ENCODE measurements at places on chromosomes 7 and 10.

DNA sequence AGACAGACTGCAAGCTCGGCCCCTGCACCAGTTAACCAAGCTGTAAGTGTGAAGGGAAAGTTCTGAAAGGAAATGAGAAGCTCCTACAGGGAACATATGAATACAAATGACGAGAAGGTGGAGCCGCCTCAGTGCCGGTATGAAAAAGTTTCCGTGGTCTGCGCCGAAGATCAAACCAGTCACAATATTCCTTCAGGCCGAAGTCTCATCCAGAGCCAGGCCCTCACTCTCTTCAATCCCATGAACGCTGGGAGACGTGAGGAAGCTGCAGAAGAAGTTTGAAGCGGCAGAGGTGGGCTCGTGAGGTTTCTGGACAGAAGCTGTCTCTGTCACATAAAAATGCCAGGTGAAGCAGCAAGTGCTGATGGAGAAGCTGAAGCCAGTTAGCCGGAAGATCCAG is 71.9 kb downstream of the CFAP46 start:
- DNase-seq: no peak

DNA sequence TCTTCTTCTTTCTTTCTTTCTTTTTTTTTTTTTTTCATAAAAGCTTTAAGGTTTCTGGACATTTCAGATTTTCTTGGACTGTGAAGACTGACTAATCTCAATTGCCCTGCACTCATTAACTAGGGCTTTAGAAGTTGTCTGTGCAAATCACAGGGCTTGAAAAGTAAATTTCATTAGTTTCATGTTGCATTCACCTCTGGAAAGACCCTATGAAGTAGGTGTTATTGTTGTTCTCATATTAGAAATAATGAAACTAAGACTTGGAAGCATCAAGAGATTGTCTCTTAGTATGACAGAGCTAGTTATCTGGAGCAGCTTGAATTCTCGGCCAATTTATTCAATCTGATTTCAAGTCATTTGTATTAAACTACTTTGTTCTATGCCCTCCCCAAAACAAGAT is 28.2 kb upstream of the SEMA3D start:
- no peak for DNase-seq

GRCh38 chr10:130901311-130902165 is 410.0 kb downstream of the TCERG1L start:
- DNase-seq: no peak

DNA sequence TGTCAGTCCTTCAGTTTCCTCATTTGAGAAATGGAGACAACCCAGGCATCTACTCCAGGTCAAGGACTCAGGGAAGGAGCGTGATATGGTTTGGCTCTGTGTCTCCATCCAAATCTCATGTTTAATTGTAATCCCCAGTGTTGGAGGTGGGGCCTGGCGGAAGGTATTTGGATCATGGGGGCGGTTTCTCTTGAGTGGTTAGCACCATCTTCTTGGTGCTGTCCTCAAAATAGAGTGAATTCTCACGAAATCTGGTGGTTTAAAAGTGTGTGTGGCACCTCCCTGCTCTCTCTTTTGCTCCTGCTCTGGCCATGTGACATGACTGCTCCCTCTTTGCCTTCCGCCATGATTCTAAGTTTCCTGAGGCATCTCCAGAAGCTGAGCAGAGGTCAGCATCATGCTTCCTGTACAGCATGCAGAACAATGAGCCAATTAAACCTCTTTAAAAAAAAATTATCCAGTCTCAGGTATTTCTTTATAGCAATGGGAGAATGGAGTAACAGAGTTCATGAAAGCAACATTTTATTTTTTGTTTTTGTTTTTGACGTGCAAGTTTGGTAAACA is 30.0 kb downstream of the ARHGAP22 start:
- DNase-seq: no peak

DNA sequence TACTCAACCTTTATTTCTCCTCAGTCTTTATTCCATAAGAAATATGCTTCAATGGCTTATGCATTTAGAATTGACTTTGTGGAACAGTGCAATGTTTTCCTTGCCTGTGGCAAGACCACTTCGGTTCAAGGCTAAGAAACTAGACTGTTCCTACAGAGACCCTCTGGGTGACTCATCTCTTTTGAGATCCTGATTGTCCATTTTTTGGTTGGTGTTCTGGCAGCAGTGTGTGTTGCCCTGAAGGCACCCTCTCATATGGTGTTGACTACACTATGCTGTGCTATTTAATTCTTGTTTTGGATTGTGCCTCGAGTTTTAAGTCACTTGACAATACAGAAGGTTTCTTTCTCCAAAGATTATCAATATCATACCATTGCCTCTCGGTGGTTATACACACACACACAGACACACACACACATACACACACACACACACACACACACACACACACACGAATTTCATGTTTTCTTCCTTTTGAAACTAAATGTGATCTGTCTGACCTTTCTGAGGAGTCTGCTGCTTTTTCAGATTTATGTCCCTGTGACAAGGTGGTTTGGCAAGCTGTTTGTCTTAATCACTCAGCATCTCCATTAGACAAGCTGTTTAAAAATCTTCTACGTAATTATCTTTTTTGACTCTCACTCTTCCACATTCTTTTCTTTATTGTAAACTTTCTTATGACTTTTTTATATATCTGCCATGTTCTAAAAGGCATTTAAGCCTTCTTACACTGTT is 187.2 kb downstream of the VTI1A start:
- DNase-seq: no peak

- DNase-seq: no peak
These were observed 3.1 kb downstream of the PCOLCE start for GRCh38 chr7:100604976-100605911.

- DNase-seq: no peak
These were observed 35.1 kb downstream of the GPER1 start for GRCh38 chr7:1122832-1123501.

DNA sequence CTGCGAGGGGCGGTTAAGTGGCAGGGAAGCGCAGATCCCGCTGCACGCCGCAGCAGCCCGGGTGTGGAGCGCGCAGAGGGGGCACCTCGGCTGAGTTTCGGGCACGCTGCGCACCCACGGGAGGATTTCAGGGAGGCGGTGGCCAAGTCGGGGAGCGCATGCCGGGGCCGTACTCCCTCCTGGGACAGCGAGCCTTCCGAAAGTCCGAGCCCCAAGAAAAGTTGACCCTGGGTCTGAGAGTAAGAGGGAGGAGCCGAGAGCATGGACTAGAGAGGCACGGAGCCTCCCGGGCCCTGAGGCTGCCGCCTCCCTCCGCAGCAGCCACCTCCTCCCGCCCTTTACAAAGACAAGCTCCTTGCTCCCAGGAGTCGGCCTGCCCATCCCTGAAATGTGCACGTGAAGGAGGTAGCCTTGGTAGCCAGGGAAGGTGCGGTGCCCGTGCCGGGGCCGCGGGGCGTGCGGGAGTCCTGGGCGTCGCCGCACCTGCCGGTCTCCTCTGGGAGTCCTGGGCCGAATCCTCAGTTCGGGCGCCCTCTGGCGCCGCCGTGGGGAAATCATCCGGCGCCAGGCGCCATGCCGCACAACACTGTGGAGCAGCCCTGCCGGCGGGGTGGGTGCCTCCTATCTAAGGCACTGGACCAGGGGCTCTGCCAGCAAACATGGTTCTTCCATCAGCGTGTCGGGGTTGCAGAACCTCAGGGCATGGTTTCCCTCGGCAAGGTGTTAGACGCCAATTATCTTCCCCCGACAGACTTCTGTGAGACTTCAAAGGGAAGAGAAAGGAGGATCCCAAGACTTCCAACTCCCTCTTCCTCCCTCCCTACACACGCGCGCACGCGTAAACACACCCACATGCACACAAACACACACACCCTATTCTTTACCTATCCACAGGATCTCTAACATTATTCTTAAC is 104.0 kb downstream of the TRIL start:
- DNase-seq: peak; percentile 56

- no peak for DNase-seq
These were observed 112.5 kb downstream of the EGFR start for GRCh38 chr7:55131142-55131929.

- no peak for DNase-seq
These were observed 66.6 kb downstream of the PWWP2B start for GRCh38 chr10:132463333-132464255.

DNA sequence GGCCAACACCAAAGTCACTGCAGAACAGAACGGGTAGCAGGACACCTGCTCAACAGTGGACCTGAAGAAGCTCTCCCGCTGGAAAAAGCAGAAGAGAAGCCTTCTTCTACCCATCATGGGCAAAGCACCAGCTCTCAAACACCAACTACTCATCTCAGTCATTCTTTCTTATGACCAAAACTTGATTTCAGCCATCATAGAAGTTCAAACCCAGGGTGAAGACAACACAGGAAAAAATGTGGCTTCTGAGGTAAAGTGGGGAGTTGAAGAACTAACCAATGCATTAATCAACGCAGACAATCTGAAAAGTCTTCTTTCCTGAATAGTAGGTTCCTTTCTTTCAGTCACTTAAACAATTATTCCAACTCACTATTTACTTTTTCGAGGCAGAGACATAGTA is 83.3 kb downstream of the ELMO1 start:
- no peak for DNase-seq

DNA sequence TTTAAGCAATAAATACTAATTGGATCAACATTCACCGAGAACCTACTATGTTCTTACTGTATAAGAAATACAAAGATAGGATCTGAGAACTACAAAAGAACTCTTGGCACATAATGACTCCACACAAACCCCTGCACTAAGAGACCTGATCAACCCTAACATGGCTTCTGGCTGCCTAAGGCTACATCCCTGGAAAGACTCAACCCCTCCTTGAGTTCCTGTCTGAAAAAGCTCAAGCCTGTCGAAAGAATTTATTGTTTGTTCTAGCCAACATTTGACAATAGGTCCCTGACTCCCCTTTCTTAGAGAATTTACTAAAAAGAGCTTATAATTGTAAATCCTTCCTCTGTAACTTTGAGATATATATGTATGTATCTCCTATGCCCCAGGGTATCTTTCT is 125.3 kb upstream of the SGCE start:
- DNase-seq: no peak

- DNase-seq: no peak
These were observed 20.0 kb upstream of the GPR146 start for GRCh38 chr7:1024331-1024841.

GRCh38 chr10:60796481-60796880 is 18.2 kb downstream of the CDK1 start:
- DNase-seq: no peak

- no peak for DNase-seq
These were observed 599.4 kb upstream of the ANKRD30A start for GRCh38 chr10:36526033-36526432.

DNA sequence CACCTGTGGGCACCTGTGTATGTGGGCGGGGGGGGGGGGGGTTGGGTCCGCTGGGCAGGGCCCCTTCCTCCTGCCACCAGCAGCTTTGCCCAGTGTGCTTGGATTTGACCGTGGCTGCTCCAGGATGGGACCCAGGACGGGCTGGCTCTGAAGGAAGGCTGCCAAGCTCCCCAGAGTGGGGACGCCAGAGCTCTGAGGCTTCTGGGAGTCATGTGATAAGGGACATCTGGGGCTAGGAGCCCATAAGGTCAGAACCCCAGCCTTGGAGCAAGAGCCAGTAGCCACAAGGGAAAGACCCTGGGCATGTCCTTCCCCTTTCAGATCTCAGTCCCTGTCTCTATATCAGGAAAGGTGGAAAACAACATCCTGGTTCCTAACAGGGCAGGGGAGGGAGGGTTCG is 21.8 kb upstream of the AMZ1 start:
- DNase-seq: no peak

DNA sequence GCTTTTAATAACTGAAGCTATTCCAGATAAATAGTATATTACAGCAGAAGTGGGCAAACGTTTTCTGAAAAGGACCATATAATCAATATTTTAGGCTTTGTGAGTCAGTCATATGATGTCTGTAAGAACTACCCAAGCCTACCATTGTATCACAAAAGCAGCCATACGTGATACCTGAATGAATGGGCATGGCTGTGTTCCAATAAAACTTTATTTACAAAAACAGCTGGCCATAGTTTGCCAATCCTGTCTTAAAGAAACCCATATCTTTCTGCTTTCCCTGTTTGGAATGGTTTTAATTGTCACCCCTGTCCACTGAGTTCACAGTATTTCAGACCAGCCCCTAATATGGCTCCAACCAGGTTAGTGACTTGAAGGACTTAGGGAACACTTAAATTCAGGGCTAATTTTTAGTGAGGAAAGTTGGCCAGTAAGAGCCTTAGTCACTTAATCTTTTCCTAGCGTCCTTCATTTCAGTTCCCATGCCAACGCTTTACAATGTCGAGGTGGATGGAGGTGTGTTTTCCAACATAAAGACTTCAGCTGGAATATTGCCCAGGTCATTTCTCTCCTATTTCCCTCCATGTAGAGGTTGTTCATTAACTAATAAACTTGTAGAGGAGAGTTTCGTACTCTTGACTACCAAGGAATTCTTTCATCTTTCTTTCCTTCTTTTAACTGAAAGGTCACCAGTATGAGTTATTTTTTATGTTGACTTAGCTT is 184.5 kb downstream of the TRIL start:
- DNase-seq: no peak

DNA sequence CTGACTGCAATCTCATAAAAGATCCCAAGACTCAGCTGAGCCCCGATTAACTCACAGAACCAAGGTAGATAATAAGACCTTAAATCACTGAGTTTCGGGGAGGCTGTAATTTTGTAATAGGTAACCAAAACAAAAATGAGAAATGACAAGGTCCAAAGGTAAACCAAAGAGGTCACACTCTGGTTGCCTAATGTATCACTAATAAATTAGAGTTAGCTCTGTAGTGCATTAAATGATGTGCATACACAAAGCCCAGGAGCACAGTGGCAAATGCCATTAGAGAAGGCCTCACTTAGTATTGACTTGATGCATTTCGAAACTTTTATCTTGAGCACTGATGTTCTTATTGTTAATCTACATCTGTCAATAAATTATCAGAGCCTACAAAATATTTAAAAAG is 237.7 kb upstream of the CCDC6 start:
- no peak for DNase-seq

Data from Panc1 (cell line).